ENCODE measurements at places on chromosomes 6 and 20. TPM values are rescaled to one million over a fixed set of nuclear protein-coding genes. Genes with fewer than 3 reads are reported as not detected.
A peak's percentile ranks its signal among the peaks of the same experiment; 100 is the strongest.

Gene LINC00237
- total RNA-seq: not detected

DNA sequence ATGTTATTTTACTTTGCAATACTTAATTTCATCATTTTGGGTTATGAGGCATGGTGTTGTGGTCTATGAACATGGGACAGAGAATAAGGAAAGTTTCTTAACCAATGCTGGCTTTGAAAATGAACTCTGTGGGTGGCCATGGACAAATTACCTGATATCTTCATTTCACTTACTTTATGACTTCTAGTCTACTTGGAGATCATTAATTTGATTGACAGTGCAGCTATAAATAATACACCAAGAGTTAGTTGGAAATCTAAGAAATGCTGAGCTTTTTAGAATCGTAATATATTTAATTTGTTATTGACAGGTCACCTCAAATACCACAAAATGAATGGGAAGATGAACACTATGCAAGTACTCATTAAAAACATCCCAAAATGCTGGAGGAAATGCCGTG, 140.4 kb downstream of the CENPW start:
- no peak overlapping the region for H3K4me3 ChIP-seq
- H3K36me3 ChIP-seq: no peaks in the 10 kb centered on the region
- DNase-seq: no peak
- H3K27me3 ChIP-seq: peaks cover 5% of the 10 kb centered on the region
- H3K27ac ChIP-seq: no peak overlapping the region

- no peaks in the 10 kb centered on the region for H3K36me3 ChIP-seq
- no peak overlapping the region for H3K4me3 ChIP-seq
- no peak overlapping the region for H3K27ac ChIP-seq
- H3K27me3 ChIP-seq: peaks cover 3% of the 10 kb centered on the region
- DNase-seq: no peak
These were observed 1424.8 kb upstream of the EYS start for GRCh38 chr6:67131827-67132226.

- no peaks in the 10 kb centered on the region for H3K36me3 ChIP-seq
- DNase-seq: no peak
- peaks cover 48% of the 10 kb centered on the region for H3K27me3 ChIP-seq
- no peak overlapping the region for H3K4me3 ChIP-seq
These were observed 25.9 kb upstream of the MAFB start for GRCh38 chr20:40714916-40715315.

DNA sequence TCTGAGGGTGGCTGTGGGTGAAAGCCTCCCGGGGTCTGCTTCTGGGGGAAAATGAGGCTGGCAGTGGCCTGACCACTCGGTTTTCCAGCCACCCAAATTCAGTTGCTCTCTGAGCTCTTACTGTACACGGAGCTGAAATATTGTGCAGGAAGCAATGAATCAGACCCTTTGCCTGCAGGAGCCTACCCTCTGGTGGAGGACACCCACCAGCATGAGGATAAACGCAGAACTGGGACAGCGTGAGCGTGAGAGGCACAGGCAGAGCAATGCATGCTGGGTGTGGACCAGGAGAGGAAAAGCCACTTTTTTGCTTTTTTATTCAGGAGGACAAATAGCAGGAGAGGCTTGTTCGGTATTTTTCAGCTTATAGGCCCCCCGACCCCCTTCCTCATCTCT, 298.0 kb downstream of the QKI start:
- no peaks in the 10 kb centered on the region for H3K36me3 ChIP-seq
- no peak for DNase-seq
- no peaks in the 10 kb centered on the region for H3K27me3 ChIP-seq
- H3K4me3 ChIP-seq: no peak overlapping the region

GRCh38 chr6:21679761-21680265, 86.3 kb downstream of the SOX4 start:
- no peaks in the 10 kb centered on the region for H3K36me3 ChIP-seq
- peak overlapping the region; percentile 80 for H3K27ac ChIP-seq
- H3K4me3 ChIP-seq: no peak overlapping the region
- no peaks in the 10 kb centered on the region for H3K27me3 ChIP-seq
- peaks cover 14% of the 10 kb centered on the region for H3K4me1 ChIP-seq

- H3K27ac ChIP-seq: no peak overlapping the region
- H3K27me3 ChIP-seq: no peaks in the 10 kb centered on the region
- H3K4me3 ChIP-seq: no peak overlapping the region
- DNase-seq: no peak
These were observed 93.2 kb downstream of the FOXF2 start for GRCh38 chr6:1482381-1483166.
